ENCODE measurements at places on chromosomes 4 and X.

GRCh38 chrX:77446029-77446585 lies 1.1 kb upstream of the FGF16 start:
- DNase-seq, result no peak

DNA sequence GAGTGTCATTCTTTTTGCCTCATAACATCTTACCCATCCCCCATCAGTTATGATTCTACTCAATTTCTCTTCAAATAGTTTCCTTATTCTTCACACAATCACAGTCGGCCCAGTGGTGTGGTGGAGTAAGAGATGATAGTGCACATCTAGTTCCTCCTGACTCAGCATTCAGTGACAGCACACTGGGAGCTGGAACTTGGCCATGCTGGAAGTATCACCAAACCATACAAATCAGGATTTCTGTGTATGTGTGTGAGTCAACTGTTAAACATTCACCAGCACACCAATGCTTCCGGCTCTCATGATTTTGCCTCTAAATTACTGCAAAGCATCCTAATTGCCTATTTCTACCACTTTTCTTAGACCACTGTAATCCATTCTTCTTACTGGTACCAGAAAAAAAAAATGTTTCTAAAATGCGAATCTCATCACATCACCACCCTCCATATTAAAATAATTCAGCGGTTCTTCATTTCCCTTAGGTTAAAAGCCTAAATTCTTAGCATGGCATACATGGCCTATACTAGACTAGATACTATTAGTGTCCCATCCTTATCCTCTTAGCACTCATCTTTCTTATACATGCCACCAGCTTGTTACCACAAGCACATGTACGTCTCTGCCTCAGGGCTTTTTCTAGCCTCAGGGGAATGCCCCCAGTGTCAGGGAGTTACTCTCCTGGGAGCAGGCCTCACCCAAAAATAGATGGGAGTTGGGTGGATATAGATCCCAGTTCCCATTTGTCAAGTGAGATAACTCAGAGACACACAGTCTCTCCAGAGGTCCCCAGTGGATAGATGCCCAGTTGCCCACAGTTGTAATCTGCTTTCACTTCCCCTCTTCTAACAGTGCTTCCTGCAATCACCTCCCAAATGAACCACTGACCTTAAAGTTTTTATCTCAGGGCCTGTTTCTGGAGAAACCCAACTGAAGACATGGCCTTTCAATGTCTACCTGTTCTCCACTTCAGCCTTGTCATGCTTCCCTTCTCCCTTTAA lies 49.2 kb upstream of the DDX53 start:
- peak; percentile 6 for DNase-seq

- no peak for DNase-seq
Observed at GRCh38 chrX:14497184-14497666, 32.1 kb upstream of the GLRA2 start.

DNA sequence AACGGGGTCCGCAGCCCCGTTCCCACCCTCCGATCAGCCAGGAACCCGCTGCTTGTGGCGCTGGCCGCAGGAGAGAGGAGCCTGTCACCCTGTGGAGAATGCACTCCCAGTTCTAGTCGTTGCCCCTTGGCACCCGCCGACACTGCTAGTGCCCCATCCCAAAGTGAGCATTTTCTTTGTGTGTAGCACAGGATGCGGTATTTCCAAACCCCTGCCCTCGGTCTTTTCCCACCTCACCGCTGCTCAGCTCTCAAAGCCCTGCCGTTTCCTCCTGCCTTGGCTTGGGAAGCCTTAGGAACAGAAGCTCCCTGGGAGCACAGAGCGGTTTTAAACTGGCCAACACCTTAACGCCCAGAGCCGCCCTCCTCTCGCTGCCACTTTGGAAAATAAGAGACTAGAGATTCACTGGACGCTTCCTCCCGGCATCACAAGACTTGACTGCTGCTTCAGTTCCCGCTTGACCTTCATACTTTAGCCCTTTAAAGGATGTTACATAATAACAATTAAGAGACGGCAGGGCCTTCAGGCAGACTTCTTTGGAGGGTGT lies 772 bp downstream of the CYP4V2 start:
- DNase-seq, result no peak

DNA sequence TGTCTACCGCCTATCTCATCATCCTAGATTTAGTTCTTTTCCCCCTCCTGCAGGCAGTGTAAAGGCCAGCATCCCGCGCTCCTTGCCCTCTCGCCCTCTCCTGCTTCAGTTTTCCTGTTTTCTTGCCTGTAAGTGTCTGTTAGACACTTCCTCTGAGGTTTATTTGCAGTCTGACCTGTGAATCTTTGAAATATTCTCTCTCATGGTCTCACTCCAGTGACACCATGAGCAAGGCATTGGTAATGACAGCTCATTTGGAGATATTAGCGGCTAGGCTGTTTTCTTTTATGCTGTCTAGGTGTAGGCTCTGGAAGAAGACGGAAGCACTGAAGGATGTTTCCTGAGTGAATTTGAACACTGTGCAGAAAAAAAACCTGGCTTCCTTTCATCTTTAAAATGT lies 179.6 kb downstream of the KDR start:
- no peak for DNase-seq

- DNase-seq, result no peak
Observed at GRCh38 chr4:182494103-182494502, 250.9 kb downstream of the TENM3 start.

DNA sequence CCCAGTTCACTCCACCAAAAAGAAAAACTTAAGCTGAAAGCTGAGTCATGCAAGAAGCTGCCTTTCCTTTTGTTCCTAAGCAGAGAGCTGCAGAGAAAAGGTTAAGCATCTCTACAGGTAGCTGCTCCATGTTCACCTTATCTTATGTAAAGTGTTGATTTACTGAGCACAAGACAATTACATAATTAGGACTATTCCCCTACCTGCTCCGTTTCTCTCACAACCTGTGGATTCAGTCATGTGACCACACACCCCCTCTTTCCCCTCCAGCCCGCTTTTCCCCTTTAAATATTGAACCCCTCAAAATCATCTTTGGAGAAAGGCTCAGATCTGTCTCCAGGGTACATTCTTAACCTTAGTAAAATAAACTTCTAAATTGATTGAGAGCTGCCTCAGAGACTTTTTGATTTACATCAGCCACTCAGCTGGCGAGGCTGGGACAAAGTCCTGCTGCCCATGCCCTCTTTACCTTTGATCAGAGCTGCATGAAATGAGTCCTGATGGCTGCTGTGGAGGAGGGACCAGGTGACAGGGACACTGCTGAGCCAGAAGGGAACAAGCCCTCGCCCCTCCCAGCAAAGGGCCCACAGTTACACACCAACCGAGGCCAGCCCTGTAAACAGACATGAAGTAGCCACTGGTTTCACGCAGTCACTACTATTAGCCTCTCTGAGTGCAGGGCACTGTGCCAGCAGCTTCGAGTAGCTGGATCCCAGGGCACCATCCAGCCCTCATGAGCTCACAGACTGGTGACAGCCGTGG lies 53.9 kb upstream of the C4orf50 start:
- DNase-seq, result no peak

GRCh38 chr4:68163754-68164153 lies 34.1 kb upstream of the TMPRSS11F start:
- DNase-seq, result no peak

GRCh38 chrX:51257490-51257889 lies 75.1 kb upstream of the NUDT10 start:
- DNase-seq, result no peak

- no peak for DNase-seq
Observed at GRCh38 chr4:40150932-40151331, 45.9 kb upstream of the RHOH start.

GRCh38 chr4:81421346-81422218 lies 50.1 kb downstream of the RASGEF1B start:
- DNase-seq, result no peak
